ENCODE measurements at places on chromosomes 2 and 18.

DNA sequence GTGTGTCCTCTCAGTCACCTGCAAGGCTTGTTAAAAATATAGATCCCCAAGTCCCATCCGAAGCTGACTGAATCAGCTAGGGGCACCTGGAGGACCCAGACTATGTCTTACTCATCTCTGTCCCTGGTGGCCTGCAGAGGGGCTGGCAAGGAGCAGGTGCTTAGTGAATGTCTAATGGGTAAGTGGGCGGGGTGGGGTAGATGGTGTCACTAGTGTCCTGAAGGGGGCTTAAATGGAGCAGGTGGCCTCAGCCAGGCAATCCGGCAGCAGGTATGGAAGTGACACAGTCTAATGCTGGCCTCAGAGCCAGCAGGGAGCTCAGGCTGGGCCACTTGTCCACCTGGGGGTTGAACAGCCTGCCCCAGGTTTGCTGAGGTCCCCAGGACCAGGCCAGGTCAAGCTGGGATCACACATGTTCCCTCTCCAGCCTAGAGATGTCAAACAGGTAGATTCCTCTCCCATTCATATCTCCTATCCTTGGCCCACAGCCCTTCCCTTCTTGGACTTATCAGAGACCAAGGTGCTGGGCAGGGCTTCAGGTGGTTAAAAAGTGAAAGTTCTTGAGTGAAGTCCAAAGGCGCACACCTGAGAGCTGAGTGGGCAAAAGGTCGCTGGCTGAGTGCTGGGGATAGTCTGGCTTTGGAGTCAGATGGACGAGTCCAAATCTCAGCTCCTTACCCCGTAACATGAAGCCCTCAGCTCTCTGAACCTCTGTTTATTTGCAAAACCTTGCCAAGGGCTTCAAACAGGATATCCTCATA, 1.7 kb downstream of the STEAP3 start:
- DNase-seq, result no peak

- no peak for DNase-seq
Observed at GRCh38 chr2:157468931-157469708, 25.2 kb upstream of the CYTIP start.

- no peak for DNase-seq
Observed at GRCh38 chr2:139048017-139048416, 267.8 kb upstream of the NXPH2 start.

GRCh38 chr2:160726046-160726445, 232.4 kb upstream of the RBMS1 start:
- no peak for DNase-seq

GRCh38 chr2:78984386-78984785, 41.1 kb upstream of the REG3G start:
- no peak for DNase-seq

DNA sequence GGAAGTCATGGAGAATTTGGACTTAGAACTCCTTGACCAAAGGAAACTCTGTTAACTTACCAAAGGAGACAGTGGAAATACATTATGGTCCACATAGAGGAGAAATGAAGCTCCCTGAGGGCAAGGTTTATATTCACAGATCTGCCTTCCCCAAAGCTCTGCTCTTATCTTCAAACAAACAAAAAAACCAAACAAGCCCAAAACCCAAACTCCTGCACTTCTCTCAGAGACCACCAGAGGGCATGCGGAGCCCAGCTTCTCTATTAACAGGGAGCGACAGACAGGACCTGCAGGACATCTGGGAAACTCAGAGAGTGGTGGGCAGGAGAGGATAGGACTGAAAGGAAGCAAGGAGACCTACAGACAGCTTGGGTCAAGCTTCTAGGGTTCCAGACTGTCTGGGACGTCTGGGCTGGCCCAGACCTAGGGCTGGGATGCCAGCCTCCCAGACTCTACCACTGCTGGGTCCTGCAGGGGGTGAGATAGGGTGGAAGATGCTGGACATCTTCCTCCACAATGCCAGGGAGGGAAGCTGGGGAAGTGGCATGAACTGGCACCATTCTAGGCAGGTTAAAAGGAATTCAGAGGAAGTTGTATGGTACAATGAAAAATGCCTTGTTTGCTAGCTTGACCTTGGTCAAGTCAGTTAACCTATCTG, 4.0 kb upstream of the WNT10A start:
- DNase-seq, result peak; percentile 46

GRCh38 chr2:190328573-190329147, 9.0 kb upstream of the HIBCH start:
- DNase-seq, result no peak

DNA sequence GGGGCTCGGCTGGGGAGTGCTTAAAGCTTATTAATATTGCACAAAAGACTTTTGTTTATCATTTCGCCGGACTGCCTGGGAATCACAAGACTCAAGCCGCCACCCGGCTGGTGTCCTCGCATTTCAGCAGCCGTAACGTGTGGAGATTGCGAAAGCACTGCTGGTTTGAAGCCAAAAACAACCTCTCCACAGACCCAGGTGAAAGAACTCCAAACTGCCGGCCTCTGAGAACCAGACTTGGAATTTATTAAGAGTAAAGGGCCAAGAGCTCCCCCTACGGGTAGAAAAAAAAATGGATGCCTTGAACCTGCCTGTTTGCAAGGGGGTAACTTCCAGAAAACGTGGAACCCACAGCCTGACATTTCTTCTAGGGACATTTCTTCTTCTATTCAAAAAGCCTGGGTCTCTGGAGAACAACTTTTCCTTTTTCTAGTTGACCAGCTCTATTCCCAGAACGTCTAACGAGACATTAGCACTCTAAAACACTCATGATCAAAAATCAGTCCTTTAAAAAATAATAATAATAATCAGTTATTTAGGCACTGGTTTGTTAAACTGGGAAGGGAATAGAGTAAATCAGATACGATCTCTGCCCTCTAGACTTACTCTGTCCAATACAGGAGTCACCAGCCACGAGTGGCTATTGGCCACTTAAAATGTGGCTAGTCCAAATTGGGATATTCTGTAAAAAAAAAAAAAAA, 216.3 kb downstream of the C1D start:
- peak; percentile 92 for DNase-seq

GRCh38 chr18:11091746-11092145, 57.6 kb downstream of the PIEZO2 start:
- DNase-seq, result no peak

- no peak for DNase-seq
Observed at GRCh38 chr2:46461011-46461674, 18.2 kb upstream of the TMEM247 start.

- no peak for DNase-seq
Observed at GRCh38 chr18:75574187-75574586, 146.7 kb upstream of the SMIM21 start.

DNA sequence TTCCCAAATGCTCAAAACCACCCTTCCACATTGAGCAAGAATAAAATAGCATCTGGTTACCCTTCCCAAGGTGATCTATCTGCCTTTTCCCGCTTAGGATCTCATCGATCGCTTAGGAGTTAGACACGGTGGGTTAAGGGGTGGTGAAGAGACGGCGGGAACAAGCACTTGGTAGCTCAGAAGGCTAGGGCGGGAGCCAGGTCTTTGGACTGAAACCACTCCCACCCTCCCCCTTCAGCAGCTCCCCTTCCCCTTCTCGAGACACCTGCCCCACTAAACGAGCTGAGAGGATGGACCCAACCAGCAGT, 513 bp downstream of the THOC1 start:
- peak; percentile 31 for DNase-seq

DNA sequence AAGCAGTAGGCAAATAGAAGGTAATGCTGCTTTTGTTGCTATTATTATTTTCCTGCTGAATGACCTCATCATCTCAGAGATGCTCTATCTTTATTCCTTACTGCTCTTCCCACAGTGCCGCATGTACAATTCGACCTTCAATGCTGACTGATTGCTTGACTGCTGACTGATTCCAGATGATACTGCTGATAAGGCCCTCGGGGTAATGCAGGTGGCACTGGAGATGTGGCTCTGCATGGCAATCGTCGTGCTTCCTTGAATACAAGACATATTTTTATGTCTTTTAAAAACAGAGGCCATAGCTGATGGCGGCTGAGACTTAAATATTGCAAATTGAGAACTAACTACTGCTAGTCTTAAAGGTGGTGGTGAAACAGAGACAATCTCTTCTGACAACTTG, 146.6 kb downstream of the LOXHD1 start:
- no peak for DNase-seq

DNA sequence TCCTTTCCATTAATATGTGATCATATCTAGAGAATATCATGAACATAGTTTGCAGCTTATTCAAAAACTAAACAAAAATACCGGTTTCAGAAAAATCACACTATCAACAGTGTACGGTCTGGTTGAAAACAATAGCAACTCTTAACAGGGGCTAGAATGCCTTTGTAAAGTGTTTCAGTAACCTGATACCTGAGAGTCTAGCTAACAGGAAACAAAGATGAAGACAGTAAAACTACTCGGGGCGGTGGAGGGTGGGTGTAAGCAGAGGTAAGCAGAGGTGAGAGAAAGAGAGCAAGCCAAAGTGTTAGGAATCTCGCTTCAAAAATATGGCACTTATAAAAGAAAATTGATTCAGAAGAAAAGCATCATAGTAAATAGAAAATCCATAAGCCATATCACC, 109.0 kb upstream of the RGPD4 start:
- DNase-seq, result no peak

DNA sequence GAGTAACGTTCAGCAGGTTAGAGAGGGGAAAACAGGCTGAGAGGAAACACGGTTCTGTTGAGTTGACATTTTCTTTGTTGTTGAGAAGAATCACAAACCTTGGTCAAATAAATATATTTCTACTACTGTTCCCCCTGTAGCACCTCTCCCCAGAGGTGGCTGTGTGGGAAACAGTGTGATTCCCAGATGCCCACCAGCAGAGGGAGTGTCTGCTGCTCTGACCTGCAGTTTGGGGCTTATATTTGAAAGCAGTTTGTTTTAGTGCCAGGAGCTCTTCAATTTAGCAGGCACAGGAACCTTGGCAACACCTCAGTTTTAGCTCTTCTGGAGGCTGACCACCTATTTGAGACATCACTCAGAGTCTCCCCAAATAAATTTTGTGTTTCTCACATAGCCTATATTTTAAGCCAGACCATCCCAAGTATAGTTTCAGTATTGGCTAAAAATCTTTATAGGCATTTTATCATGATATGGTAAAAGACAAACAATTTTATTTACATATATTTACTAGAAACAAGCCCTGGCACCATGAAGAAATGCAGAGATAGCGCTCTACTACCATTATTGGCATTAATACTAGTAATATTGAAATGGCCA, 75.7 kb downstream of the PIK3C3 start:
- no peak for DNase-seq

- no peak for DNase-seq
Observed at GRCh38 chr2:8307606-8308180, 374.2 kb upstream of the ID2 start.

DNA sequence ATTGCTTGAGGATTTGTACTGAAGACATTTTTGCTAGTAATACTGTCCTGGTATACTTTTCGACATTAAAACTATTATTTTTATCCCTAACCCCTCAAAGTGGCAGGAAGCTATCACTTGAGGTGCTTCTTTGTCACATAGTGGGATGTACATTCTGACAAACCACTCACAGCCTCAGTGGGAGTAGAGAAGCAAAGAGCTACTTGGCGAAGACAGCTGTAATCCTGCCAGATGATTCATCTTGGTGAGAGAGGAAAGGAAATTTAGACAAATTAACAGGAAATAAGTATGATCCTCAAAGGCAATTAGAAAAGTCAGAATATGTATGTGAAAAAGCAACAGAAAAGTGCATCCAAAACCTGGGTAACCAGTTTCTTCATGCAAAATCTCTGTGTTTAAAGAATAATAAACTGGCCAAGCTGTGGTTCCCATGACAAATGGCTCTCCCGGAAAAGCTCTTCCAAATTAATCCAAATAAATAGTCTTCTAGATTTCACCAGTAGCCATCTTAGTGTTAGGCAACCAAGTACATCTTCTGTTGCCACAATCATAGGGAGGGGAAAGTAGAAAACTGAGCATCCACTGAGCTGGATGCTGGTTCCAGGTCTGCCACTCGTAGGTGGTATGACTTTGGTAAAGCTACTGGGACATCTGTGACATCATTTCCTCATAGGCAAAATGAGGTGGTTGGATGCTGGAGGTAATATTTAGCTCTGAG, 308.0 kb upstream of the LYPD1 start:
- DNase-seq, result no peak

- DNase-seq, result no peak
Observed at GRCh38 chr2:240238786-240239185, 98.3 kb upstream of the OTOS start.

- no peak for DNase-seq
Observed at GRCh38 chr2:170717991-170718589, 3.0 kb downstream of the SP5 start.

DNA sequence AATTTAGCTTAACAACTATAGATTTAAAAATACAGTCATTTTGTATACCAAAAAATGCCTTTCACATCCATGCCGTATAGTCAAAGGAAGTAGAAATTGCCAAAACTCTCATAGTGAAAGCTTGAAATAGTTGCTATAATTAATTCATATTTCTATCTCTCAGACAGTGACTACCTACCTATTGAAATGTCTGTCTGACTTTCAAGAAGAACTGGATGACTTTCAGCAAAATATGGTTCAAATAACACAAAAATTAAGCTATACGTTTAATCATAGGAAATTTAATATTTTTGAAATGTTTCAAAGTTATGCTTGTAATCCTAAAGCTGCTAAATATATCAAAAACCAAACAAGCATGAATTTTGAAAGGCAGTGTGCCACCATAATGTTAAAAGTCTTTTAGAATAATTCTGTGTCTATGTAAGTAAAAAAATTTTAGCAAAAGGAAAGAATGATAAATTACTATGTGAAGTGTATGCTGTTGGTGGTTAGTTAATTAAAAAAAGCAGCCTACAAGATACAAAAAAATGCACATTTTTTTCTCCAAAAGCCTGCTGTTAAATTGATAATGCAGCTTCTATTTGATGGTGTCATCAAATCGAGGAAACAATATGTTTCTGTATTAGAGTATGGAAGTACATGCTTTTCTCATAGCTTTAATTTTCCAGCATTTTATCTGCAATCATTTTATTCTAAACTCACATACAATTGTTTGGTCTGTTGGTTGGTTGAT, 57.7 kb upstream of the ST6GAL2 start:
- DNase-seq, result no peak

- DNase-seq, result peak; percentile 0
Observed at GRCh38 chr2:193695367-193695766, 1500.6 kb upstream of the TMEFF2 start.

DNA sequence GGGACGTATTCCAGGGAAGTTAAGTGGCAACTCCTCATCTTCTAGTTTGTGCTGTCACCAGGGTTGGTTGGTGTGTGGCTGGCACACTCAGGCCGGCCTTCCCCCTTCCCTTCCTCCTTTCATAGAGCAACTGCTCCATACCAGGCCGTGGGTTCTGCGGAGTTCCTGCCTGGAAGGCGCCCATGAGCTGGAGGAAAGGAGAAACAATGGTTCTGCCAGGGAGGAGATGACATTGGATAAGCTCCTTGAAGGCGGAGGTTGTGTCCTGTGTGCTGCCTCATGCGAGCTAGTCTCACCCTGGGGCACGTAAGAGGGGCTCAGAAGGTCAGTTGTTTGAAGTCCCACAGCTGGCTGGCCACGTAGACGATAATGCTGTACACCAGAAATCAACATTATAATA, 19.2 kb downstream of the ASAP2 start:
- no peak for DNase-seq

DNA sequence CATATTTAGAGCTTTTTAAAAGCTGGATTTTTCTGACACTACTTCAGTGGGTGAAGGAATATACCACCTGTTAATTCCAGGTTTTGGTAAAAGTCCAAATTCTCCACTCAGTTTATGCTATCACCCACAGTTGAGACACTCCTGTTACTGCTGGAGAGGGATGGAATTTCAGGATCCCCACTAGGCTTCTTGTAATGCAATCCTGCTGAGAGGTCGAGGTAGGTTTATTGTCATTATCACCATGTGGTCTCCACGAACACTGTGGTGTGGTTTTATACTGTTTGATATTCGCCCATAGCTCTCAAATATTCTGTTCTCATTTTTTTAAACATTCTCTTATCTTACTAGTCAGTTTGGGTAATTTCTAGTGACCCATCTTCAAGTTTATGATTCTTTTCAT, 167.9 kb downstream of the CCDC102B start:
- DNase-seq, result no peak
